Activated T-helper 1 cell treated with Interleukin-2 at 50 U/mL for 16 hours (primary cell): ENCODE measurements at places on chromosomes 2 and 18.

DNA sequence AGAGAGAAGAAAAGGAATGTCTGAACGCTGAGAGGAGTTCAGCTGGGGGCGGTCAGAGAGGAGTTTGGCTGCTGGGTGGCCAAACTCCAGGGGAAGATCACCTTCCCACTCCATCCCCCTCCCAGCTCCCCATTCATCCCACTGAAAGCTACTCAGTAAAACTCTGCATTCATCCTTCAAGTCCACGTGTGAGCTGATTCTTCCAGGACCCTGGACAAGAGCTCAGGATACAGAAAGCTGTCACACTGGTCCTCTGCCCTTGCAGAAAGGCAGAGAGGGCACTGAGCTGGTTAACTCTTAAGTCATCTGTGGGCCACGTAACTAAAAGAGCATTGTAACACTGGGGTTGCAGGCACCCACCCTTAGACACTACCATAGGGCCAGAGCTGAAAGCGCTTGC, 132.1 kb upstream of the ARL4C start:
- DNase-seq = no peak

GRCh38 chr2:24011250-24012104, 1.6 kb downstream of the MFSD2B start:
- DNase-seq = no peak

DNA sequence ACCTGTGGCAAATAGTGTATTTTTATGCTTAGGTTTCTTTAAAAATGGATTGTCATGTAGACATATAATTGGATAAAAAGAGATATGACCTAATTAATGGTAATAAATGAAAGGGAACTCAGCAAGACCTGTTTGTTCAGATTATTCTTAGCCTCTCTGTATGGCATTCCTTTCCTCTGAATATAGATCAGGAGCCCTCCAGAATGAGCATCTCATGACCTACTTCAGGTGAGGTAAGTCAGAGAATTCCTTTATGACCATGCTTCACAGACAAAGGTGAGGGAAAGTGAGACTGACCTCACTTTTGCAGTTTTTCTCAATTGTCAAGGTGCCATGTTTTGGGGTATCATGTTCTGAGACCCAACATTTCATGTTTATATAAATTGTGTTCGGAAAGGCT, 1744.3 kb upstream of the PIK3C3 start:
- no peak for DNase-seq

GRCh38 chr2:216109962-216110614, 940 bp downstream of the XRCC5 start:
- DNase-seq = no peak
